Hematopoietic multipotent progenitor cell treated with erythropoietin and hydrocortisone succinate and interleukin-3 and kit ligand, for 4 days (in vitro differentiated cells): ENCODE measurements at places on chromosomes 1 and 21.
A peak's percentile ranks its signal among the peaks of the same experiment; 100 is the strongest.

GRCh38 chr21:33035147-33035546 is 9.4 kb downstream of the OLIG2 start:
- peak; percentile 34 for DNase-seq

- peak; percentile 85 for DNase-seq
Observed at GRCh38 chr1:222266223-222267196, 281.4 kb downstream of the HHIPL2 start.

DNA sequence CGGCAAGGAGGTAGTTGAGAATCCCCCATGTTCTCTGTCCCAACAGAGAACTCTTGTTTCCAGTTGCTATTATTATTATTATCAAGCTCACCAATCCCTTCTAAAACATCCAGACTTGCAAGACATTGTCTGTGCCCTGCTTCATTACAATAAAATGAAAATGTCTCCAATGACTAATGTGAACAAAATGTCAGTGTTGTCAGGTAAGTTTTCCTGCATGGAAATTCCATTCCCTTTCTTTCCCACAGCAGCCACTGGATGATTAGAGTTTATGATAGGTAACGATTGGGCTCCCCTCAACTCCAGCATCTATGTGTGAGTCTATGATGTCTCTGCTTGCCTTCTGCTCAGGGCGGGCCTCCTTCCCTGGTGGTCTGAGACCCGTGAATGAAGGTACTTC is 8.9 kb upstream of the DYRK1A start:
- no peak for DNase-seq

GRCh38 chr1:13699510-13699909 is 478 bp upstream of the PRDM2 start:
- peak; percentile 27 for DNase-seq

GRCh38 chr21:37117204-37117603 is 44.1 kb downstream of the TTC3 start:
- DNase-seq = no peak

DNA sequence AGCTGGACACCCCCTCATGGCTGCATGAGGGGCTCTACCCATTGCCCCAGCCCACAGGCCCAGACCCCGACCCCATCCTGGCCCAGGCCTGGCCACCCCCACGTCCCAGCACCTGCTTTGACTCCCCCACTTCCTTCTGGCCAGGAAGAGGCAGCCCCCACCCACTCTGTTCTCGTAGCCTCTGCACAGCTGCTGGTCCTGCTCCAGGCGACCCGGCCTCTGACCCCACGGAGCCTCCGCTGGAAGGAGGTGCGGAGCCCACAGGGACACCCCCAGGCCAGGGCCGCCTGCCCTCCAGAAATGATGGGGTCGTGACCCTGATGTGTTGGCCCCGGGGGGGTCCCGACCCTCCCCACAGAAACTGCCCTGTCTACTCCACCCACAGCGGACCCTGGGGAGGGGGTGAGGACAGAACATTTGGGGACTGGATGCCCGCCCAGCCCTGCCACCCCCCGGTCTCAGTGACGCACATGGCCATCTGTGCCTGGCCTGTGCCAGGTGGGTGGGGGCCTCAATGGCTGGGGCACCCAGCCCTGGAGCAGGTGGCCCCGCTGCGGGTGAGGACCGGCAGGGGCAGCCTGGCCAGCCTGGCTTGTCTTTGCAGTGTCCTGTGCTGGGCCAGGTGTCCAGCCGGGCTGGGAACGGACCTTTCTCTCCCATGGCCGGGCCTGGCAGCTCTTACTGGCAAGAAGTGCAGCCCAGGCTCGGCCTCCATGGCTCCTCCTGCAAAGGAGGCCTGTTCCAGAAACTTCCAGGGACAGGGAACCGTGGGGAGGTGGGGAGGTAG is 78.6 kb downstream of the MORN1 start:
- no peak for DNase-seq

DNA sequence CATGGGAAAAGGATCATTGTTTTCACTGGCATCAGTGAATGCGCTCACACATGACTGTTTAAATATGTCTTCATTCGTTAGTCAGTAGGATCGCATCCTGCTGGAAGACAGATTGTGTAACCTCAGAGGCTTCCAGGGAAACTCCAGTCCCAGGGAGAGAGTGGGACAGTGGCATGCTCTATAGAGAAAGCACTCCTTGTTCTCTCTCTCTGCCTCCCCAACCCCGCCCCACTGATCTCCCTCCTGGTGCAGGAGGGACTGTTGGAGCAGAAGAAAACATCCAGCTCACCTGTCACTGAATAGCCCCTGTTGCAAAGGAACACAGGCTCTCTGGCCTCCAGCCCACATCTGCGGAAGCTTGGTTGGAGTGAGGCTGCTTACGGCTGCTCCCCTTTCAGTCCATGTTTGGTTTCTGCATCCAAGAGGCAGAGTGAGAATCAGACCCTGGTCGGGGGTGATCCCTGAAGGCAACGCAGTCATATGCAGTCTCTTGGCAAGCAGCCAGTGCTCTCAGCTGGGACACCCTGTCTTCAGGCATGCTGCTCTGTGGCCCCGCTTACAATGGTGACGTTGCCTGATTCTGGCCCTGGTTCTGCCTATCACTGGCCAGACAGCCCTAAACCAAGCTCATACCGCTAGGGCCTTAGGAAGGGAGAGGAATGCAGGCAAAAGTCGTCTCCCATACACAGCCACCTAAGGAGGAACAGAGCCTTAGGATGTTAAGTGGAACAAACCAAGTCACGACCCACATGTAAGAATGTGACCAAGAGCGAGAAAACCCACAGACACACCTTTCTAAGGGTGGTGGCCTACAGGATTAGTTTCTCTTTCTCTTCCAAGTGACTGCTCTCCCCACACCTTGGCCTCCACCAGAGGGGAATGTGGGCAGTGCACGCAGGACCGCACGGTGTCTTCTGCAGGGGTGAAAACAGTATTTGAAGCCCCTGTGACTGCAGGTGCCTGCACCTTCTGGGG is 39.7 kb downstream of the BACE2 start:
- peak; percentile 37 for DNase-seq

GRCh38 chr1:59143133-59143487 is 153.8 kb upstream of the FGGY start:
- peak; percentile 43 for DNase-seq

GRCh38 chr21:39430954-39431353 is 14.6 kb downstream of the LCA5L start:
- no peak for DNase-seq

DNA sequence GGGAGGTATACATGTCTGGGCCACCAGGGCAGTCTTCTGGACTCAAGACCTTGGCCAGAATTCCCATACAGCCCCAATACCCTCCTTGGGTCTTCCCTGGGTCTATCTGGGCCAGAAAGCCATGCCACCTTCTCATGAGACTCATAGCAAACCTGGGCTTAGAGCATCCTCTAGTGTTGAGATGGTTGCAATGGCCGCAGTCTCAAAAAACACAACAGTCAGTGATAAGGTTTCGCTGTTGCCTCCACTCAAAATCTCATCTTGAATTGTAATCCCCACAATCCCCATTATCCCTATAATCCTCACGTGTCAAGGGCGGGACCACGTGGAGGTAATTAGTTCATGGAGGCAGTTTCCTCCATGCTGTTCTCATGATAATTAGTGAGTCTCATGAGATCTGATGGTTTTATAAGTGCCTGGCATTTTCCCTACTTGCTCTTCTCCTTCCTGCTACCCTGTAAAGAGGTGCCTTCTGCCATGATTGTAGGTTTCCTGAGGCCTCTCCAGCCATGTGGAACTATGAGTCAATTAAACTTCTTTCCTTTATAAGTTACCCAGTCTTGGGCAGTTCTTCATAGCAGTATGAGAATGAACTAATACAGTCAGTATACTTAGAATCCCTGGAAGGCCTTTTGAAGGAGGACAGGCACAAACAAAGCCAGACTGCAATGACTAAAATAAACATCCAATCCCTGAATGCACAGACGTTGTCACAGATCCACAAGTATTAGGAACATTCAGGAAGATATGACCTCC is 77.0 kb downstream of the CTH start:
- DNase-seq = peak; percentile 76

DNA sequence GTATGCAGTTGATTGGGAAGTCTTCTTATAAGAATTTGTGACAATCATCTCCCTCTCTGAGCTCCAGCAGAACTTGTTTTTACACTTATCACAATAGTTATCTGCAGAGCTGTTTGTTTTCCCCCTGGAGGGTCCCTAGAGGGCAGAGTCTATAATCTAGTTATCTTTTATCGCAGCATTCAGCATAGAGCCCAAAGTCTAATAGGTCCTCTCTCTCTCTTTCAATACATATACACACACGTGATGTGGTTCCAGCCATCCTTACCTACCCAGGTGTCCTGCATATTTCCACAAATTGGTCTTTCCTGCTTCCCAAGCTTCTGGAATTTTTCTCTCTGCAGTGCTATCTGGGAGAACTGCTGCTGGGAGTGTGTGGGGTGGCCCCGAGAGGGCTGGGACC is 229.6 kb upstream of the KIAA0040 start:
- DNase-seq = no peak

DNA sequence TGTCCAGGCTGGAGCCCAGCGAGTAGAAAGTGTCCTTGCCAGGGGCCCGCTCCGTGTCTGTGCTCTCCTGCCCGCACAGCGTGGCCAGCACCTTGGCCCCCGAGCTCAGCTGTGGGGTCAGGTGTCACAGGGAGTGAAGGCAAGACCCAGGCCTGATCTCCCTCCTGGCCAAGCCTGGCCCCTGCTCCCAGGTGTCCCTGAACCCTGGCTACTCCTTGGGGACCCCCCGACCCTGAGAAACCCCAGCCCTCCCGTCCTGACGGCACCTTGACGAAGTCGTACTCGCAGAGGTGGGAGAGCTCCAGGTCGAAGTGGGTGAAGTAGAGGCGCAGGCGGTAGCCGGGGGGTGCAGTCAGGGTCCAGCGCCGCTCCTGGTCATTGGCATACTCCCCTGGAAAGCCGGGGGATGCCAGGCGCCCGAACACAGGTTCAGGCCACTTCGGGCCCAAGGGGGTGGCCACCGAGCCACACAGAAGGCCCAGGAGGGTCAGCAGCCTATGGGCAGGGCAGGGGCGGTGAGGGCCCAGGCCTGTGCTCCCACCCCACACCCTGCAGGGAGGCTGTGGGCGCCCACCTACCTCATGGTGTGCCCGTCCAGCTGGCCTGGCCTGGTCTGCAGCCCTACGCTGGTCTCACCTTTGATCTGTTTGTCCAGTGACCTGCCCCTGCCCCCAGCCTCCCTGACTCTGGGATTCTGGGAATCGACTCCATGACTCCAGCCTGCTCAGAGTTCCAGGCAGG is at the start of gene MASP2:
Gene MASP2 (minus strand): TSS at position 615 of the 741 bp plus-strand sequence. CDS start 32 bp downstream, at position 583.
- no peak for DNase-seq

DNA sequence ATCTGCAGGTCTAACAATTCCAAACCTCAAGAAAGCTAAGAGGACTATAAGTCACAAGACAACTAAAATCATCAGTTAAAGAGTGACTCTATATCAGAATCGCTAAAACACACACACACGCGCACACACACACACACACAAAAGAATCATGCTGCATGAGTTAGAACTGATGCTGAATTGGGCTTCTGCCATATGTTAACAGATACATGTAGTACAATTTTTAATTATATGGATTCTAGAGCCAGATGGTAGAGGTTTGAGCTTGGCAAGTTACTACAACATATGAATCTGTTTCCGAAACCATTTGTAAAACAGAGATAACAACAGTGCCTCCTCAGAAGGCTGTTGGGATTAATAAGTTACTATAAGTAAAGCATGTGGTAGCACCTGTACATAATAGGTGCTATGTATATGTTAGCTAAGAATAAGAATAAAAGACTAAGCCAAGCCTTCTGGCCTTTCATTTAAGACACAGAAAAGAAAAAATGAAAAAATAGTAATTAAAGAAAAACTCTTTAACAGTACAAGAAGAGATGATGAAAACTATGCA is 17.9 kb downstream of the EPRS1 start:
- DNase-seq = peak; percentile 3

- DNase-seq = peak; percentile 71
Observed at GRCh38 chr1:21618561-21619374, 50.4 kb downstream of the RAP1GAP start.

- DNase-seq = no peak
Observed at GRCh38 chr1:87167157-87167789, 161.4 kb upstream of the LMO4 start.

- no peak for DNase-seq
Observed at GRCh38 chr1:186390925-186391324, 15.3 kb downstream of the ODR4 start.

DNA sequence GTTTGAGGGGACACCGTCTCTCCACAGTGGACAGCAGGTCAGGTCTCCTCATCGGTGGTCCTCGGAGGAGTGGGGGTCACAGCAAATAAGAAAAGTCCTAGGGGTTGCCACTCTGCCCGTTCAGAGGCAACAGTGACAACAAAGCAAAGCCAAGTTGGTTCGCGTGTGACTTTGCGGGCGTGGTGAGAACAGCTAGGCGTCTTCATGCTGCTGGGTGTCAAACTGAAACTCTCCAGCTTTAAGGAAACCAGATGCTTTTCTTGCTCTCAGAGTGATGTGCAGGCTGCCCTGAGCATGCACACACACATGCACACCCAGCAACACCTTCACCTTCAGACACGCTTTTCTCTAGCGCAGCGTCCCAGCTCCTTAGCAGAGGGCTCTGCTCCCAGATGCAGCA is 70.1 kb upstream of the ARHGEF16 start:
- no peak for DNase-seq

DNA sequence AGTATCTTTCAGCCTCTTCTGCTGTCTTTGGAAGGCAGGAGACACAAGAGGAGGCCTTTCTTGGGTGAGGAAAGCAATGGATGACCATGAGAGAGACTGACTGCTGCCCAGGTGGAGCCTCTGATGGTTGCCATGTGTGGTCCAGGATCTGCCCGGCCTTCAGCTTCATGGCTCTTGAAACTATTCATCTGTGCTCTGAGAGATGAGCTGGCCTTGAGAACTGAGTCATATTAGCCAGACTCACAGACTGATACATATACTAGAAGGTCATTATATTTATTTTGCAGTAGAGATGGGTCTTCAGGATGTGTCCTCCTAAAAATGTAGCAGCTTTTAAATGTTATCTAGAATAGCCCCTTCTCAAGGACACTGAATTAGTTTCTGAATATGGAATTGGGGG is 33.7 kb downstream of the PTGFRN start:
- DNase-seq = no peak

- peak; percentile 65 for DNase-seq
Observed at GRCh38 chr1:67713057-67713846, 28.3 kb downstream of the GADD45A start.

DNA sequence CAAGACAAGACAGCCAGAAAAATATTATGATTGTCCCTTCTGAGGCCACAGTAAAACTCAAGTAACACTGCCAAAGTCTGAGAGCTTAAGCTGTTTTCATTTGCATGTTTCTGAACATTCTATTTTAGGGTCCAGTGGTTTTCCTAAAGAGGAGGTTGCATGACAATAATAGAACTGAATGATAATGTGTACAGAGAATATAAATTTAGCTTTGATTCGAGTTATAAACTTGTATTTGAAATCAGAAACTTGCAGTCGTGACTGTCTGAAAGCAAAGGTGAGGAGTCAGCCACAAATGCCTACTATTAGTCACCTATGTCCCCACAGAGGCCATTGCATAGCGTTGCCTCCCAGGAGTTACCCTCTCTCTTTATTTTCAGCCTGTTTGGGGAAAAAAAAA is 363.1 kb upstream of the ADGRL2 start:
- no peak for DNase-seq
